ENCODE measurements at places on chromosomes 6 and 20.

DNA sequence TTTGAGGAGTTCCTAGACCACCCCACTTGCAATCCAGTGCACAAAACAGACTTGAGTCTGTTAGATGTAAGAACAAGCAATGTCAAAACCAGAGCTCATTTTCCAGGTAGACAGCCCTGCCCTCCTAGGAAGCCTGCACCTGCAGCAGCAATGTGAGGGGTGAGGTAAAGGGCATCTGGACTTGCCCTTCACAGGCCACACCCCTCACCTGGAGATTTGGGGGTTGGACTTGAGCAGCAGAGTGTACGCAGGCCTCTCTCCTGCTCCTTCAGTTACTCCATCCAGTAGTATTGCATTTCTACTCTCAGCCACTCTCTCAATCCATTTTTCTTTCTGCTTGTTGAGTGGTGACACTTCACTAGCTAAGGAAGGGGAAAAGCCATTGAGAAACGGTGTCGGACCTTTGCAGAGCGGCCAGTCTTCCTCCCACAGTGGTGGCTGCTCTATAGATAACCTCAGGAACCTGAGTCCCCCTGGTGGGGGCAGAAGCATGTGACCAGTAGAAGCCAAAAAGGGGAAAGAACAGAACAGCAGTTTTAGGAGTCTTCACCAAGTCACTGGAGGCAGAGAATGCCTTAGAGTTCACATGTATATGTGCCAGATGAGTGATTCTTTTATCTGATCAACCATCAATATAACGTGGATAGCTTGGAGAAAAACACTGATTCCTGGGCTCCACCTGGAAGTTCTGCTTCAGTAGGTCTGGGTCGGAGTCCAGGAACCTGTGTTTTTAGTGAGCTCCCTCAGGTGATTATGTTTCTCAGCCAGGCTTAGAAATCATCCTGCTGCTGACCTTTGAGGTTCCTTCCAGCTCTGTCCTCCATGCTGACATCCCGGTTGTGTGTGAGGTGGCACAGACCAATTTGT is 28.0 kb downstream of the ARFGEF2 start:
- DNase-seq: no peak

DNA sequence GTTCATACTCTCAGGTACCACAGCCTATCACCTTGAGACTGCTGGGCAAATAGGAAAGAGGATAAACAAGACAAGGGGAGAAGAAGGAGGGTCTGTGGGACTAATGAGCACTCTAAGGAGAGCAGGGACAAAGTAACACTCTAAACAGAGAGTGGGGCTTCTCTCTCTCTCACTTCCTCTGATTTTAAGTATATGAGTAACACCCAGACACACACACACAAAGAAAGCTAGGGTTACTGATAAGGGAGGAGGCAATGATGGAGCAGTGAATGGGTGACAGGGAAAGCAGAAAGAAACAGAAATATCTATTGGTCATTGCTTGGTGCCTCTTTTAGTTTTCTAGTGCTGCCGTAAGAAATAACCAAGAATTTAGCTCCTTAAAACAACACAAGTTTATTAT is 96.2 kb upstream of the RNF217 start:
- no peak for DNase-seq

DNA sequence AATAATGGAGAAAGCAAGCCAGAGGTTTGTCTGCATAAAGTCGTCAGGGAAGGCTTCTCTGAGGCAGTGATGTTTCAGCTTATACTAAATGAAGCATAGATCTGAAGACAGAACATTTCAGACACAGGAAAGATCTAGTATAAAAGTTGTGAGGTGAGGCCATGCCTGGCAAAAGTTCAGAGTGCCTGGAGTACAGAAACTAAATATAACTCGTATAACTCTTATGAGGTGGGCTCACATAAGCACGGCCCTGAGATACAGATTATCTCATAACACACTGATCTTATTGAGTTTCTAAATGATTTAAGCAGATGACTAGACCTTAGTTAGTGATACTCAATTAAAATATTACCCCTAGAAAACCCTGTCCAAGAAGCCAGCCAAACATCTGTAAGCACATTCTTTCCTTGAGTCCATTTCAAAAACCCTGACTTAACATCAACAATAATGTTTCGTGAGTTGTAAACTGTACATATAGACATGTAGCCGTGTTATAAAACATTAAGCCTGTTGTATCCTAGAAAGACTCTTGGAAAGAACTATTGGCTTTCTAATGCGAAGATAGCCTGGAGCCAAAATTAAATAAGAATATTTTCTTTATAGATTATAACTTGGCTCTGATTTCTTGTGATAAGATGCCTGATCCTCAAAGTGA is 667.6 kb downstream of the TENT5A start:
- no peak for DNase-seq

DNA sequence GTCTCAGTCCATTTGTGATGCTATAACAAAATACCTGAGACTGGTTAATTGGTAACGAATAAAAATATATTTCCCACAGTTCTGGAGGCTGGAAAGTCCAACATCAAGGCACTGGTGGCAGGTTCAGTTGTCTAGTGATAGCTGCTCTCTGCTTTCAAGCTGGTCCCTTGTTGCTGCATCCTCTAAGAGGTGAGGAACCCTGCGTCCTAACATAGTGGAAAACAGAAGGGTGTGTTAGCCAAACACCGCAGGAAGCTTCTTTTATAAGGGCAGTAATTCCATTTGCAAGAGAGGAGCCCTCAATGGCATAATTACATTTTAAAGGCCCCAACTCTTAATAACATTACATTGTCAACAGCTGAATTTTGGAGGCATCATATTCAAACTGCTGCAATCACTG is 372.7 kb downstream of the ADGRB3 start:
- DNase-seq: no peak

GRCh38 chr20:32775336-32775991 is 13.3 kb downstream of the DNMT3B start:
- no peak for DNase-seq

- no peak for DNase-seq
Measured at GRCh38 chr6:80304014-80304413, 197.5 kb downstream of the BCKDHB start.

DNA sequence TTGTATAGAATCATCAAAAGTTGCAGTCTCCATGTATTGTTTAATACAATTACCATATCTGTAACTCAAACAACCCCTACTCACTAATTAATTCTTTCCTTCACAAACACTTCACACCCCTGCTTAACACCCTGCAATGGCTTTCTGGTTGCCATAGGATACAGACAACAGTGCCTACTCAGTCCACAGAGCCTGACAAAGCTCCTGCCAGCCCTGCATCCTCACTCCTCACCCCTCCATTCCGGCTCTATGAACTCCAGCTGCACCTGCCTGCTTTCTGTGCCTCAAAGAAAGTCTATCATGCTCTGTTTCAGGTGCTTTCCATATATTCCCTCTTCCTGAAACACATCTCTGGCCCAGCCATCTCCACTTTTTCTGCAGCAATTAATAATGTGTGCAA is 253.4 kb downstream of the HACE1 start:
- no peak for DNase-seq

DNA sequence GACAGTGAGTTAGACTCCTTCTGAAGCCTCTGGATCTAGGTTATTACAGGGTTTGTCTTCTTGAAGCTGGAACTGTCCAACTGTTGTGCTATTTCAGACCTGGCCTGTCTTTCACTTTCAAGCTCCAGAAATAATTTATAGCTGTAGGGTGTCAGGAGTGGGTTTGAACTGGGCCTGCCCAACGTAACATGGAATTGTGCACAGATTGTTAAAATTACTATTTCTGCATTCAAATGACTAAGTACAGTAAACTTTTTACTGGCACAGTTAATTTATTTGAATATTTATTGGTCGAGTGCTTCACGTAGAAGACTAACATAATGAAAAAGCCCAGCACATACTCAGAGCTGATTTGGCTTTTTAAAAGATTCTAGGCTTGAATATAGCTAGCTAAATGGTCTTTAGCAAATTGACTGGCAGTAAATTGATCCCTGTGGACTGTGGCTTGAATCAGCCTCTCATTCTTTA is 74.3 kb downstream of the ARID1B start:
- DNase-seq: no peak

GRCh38 chr6:5260661-5261544 is at the start of the genes FARS2 and LYRM4:
TSS of gene FARS2 (plus strand) at chr6:5261513.
TSS of gene LYRM4 (minus strand) at chr6:5260950. CDS start at chr6:5260733, 217 bp downstream.
- DNase-seq: peak; percentile 86

- no peak for DNase-seq
Measured at GRCh38 chr20:63915471-63915870, 20.5 kb downstream of the DNAJC5 start.

DNA sequence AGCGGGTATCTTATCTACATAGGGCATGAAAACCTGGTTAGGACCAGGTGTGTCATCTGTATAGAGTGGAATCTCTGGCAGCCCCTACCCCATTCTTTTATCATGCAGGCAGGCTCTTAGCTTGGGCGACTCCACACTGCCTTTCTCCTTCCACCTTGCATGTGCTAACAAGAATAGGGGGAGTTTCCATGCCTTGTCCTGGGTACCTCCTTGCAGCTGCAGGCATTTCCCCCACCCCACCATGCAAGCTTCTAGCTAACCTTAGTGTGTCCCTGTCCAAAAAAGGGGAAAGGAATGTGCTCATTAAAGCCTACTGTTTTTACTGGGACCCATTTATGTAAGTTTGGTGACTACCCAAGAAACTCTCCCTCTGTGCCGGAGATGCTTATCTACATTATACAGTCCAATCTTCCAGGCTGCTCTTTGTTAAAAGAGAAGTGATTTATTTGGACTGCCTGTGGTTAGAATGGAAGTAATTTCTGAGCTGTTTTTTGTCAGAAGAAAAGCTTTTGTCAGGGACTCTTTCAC is 10.5 kb upstream of the CEP43 start:
- DNase-seq: no peak

DNA sequence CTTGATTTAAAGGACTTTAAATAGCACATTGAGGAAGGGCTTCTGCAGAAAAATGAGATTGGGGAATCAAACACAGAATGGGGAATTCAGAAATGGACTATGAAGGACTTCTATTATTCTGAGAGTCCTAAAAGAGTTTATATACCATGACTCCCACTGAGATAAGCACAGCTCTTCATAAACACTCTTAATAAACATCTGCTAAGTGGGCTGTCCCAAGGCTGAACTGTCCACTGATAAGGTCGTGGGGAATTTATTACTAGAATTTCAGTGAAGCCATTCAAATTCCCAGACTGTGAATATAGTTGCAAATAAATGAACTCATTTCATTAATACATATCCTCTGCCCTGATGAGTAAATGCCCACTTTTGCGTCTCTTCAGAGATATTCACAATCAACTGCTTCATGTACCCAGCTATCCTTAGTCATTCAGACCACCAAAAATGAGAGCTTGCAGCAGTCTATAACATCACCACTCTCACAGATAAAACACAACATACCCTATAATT is 468.2 kb upstream of the RUNX2 start:
- DNase-seq: no peak

Measured in stimulated activated CD4-positive, alpha-beta T cell treated with anti-CD3 and anti-CD28 coated beads, Interleukin-15, amount 100 ng/mL, for 1 hour (primary cell).